ENCODE measurements at places on chromosomes 6 and 20.

GRCh38 chr20:31638317-31638716 is 605 bp downstream of the COX4I2 start:
- DNase-seq = no peak

DNA sequence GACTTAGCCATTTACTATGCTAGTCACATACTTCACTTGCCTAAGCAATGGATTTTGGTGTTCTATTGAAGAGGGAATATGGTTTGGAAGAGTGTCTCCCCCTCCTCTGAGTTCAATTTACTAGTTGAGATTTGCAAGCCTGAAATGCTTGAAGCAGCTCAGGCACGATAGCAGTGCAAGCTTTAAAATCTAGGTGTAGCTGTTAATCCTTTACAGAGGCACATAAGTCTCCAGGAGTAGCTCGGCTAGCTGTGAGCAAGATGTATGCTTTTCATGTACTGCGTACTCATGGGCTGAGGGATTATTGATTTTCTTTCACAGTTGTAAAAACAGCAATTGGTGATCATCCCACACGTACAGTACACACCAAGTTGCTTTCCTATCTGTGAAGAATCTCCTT is 726 bp downstream of the FLRT3 start:
- DNase-seq = no peak

DNA sequence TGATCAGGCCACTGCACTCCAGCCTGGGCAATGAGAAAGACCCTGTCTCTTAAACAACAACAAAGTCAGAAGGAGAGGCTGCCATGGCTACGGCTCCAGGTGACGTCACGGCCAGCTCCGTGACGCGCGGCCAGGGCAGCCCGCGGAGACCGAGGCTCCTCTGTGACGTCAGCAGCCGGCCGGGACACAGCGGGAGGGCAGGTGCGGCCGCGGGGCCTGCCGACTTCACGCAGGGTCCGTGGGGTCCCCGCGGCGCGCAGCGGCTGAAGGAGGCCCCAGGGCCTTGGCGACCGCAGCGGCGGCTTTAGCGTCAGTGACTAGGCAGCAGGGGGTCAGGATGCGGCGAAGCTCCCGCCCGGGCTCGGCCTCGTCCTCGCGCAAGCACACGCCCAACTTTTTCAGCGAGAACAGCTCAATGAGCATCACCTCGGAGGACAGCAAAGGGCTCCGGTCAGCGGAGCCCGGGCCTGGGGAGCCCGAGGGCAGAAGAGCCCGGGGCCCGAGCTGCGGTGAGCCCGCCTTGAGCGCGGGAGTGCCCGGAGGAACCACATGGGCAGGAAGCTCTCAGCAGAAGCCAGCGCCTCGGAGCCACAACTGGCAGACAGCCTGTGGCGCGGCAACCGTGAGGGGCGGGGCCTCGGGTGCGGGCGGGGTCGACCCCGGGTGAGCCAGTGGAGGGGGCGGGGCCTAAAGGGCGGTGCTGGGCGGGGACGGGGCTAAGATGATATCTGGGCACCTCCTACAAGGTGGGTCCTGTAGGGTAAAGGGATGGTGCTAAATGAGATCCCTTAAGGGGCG is at the start of gene SPAG4:
Gene SPAG4 (plus strand): TSS at position 163 of the 798 bp plus-strand sequence. CDS start 175 bp downstream, at position 338.
- DNase-seq = peak; percentile 99

GRCh38 chr6:1729133-1729749 is 119.5 kb downstream of the FOXC1 start:
- no peak for DNase-seq

DNA sequence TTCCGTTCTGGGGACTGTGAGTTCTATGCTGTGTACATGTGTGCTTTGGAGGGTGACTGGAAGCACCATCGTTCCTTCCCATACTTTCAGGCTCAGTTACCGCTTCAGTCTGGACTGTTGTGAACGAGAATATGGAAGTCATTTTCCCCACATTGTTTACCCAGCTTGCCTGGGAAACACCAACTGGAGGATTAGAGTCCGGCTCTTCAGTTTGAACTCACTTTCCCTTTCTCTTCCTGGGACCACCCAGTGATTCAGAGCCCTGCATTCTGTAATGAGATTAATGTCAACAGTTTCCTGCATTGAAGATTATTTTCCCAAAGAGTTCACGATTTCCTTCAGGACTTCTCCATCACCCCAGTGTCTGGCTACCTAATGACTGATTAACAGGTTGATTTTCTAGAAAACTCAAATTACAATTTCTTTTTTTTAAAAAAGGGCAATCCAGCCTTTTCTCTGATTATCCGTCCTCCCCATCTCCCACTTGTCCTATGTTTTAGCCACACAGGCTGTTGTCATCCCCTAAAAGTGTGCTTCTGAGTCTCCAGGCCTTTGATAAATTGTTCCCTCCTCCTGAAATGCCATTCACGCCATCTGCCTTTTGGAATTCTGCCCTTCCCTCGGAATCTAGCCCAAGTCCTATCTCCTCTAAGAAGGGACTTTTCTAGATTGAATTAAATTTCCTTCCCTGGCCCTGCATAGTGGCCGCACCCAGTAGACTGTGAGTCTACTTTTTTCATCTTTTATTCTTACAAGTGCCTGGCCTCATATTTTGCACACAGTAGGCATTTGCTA is 3.3 kb upstream of the TAGAP start:
- DNase-seq = no peak

- DNase-seq = no peak
Measured at GRCh38 chr20:22382742-22383141, 201.6 kb downstream of the FOXA2 start.

DNA sequence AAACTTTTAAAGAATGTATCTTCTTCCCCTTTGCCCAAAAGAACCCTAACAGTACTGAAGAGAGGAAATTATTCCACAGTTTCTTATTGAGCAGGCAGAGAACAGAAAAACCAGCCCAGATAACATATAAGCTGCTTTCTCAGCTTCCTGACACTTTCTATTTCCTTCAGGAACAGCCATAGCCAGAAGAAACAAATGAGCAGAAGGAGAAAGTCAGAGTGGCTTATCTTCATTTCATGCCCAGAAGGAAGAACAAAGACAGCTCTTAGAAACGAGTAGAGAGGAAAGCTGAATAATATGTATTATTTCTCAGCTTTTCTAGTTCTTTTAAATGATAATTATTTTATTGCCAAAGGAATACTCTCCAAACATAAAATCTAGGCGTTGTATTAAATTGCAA is 793.7 kb downstream of the GRIK2 start:
- no peak for DNase-seq

GRCh38 chr20:45253261-45253660 is 1.1 kb downstream of the SLPI start:
- DNase-seq = no peak

GRCh38 chr6:46421939-46422338 is 69.3 kb downstream of the RCAN2 start:
- no peak for DNase-seq

DNA sequence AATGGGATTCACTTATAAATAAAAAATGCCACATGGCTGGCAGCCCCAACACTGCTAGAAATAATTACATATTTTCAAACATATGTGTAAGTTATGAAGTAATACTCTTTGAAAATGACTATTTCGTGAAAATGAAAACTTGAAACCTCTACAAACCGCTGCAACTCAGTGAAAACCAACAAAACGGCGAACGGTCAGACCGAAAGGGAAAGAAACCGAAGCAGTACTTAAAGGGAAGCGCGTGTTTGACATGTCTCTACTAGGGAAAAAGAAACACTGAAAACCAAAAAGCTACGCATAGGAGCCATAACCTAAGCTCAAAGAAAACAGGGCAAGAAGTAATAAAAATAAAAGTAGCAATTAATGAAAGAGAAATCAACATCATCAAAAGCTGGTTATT is 121.0 kb upstream of the GGTLC1 start:
- peak; percentile 11 for DNase-seq

DNA sequence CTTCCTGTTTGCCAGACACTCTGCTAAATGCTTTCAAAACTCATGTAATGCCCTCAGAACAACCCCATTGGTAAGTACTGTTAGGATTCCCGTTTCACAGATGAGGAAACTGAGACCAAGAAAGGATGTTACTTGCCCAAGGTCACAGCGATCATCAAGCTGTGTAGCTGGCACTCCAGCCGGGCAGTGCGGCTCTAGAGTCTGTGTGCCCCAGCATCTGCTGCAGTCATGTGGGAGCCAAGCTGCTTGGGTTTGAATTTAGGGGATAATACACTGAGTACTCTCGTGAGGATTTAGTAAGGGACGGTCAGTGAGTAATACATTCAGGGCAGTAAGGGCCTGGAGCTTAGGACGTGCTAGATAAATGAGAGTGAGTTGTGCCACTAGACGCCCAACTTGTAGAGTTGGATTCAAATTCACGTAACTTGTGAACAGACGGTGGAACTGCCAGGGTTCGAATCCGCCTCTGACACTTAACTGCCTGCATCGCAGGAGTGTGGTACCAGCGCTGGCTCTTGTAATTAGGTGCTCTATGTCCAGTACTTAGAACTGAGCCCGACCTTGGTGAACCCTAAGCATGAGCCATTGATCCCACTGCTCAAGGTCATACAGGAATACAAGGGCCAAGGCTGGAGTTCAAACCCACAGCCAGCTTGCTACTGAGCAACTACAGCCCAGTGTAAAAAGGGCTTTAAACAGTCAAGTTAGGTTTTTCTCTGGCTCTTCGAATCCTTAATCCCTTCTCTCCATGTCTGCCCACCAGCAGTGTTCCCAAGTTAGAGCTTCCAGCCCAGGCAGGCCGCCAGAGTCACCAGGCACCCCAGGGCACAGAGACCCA is 70.2 kb downstream of the EYA2 start:
- DNase-seq = no peak

GRCh38 chr6:108446629-108447150 is 114.0 kb upstream of the FOXO3 start:
- no peak for DNase-seq

DNA sequence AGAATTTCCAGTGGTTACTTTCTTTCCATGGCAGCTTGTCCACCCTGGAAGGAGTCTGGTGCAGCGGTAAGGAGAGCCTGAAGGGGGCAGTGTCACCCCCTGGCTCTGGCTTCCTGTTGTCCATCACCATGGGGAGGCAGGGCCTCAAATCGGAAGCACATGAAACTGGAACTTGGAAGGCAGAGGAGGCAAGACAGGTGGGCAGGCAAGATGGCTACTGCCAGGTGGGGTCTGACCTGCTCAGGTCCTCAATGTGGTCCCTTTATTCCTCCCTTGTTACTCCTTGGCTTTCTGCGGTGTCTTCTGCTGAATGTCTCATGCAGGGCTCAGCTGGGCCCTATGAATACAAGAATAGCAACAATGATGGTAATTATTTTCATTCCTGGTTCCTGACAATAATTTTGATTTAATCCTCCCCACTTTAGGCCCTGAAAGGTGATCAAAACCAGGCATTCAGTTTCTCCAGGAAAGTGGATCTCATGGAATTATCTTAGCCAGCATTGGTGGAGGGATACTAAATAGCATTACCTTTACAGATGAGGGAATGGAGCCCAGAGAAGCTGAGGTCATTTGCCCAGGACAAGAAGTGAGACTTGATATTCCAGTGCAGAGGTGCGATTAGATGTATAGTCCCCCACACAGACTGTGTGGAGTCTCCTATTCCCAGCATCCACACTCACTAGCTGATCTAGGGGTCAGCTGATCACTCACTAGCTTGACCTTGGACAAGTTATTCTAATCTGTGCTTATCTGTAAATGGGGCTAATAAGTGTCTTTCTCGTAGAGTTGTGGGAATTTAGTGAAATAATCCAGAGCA is 17.6 kb upstream of the SNAI1 start:
- no peak for DNase-seq

- no peak for DNase-seq
Measured at GRCh38 chr6:101178748-101179147, 214.8 kb upstream of the GRIK2 start.

GRCh38 chr6:16437095-16437494 is 198.7 kb downstream of the GMPR start:
- no peak for DNase-seq

- DNase-seq = no peak
Measured at GRCh38 chr6:144659202-144660182, 374.4 kb downstream of the UTRN start.

DNA sequence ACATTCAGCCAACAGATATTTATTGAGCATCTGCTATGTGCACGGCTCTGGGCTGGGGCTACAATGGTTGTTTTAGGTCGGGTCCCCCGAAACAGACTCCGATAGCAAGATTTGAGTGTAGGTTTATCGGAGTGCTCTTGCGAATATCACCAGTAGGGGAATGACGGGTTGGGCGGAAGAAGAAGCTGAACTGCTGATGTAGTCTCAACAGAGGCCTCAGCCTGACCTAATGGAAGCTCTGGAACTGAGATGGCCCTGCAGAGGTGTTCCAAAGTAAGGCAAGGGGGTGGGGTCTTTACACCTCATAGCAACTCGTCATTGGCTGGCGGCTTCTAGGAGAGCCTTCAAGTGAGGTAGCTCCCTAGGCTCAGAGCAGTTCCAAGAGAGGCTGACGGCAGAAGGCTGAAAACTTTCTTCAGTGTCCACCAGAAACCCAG is 1.1 kb downstream of the L3MBTL1 start:
- DNase-seq = no peak

DNA sequence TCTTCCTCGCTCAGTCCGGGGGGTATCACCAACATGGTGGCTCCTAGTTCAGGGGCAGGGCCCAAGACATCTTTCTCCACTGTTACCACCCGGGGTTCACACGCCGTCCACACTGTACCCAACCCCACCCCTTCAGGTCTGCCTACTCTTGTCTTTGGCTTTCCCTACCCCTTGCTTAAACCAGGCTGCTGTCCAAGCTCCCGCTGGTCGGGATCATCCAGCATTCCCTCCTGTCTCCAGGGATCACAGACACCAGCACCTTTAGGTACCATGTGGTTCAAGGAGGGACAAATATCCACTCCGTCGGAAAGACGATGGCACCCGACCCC is 395 bp downstream of the NELFE start:
- DNase-seq = no peak

- DNase-seq = no peak
Measured at GRCh38 chr6:111074311-111074710, 13.0 kb upstream of the SLC16A10 start.

GRCh38 chr6:168116975-168117899 is 38.2 kb upstream of the FRMD1 start:
- DNase-seq = no peak

GRCh38 chr6:125795301-125795700 is 4.5 kb downstream of the NCOA7 start:
- DNase-seq = no peak

DNA sequence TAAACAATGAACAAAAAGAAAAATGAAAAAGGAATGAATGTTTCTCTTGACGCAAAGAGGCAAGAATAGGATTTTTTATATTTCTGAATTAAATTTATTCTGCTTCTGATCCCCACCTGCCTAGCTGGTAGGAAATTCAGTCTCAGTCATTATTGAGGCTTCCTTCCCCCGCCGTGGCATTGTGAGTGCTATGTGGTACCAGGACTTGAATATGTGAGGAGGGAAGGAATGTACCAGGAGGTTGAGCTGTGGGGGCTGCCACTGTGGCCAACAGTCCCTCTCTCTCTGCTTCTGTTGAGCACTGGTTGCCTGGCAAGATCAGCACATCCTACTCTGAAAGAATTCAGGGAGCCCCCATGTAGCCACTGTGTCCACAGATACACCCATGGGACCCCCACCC is 368.1 kb upstream of the JARID2 start:
- DNase-seq = no peak

Measured in effector memory CD8-positive, alpha-beta T cell (primary cell).